ENCODE measurements at places on chromosomes 11 and 22.

DNA sequence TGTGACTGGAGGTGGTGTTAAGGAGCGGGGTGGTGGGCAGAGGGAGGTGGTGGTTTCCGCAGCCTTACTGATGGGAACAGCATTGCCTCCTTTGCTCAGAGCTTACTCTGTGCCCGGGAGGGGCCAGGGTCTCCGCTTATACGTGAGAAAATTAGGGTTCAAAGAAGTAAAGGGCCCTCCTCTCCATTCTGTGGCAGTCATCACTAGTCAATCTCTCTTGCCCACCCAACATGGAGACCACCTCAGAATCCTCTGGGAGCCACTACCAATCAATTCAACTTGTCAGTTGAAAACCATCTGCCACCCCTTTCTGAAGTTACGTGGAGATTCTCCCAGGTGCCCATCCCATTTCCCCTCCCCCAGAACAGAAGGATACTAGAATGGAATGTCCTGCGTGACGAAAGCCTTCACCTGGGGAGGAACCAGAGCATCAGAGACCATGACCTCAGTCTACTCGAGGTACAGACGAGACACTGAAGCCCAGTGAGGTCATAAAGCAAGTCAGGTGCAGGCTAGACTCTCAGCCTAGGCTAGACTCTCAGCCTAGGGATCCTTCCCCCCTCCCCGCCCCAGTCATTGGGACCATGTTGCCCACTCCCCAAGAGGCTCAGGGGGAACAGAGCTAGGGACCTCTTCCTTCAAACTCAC lies 2.0 kb downstream of the SELENOM start:
- no peak for DNase-seq

- no peak for DNase-seq
Measured at GRCh38 chr11:95143106-95143681, 53.5 kb downstream of the ENDOD1 start.

DNA sequence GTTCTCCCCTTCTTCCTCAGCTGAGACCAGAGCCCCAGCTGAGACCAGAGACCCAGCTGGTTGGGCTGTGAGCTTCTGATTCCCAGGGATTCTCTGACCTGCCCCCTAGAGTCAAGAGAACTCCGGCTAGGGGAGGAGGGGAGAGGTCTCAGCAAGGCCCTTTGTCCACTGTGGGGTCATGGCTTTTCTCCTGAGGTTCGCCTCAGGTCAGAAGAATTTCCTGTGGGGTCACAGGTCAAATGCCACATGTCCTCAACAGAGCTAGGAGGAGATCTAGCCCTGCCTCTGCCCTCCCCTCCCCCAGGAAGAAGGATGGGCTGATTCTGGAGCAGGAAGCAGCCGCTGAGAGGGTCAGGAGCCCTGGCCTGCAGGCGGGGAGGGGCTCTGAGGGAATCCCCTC lies 23.7 kb downstream of the HTR3A start:
- DNase-seq: no peak

- DNase-seq: no peak
Measured at GRCh38 chr22:42848941-42849550, 8.0 kb downstream of the ARFGAP3 start.

DNA sequence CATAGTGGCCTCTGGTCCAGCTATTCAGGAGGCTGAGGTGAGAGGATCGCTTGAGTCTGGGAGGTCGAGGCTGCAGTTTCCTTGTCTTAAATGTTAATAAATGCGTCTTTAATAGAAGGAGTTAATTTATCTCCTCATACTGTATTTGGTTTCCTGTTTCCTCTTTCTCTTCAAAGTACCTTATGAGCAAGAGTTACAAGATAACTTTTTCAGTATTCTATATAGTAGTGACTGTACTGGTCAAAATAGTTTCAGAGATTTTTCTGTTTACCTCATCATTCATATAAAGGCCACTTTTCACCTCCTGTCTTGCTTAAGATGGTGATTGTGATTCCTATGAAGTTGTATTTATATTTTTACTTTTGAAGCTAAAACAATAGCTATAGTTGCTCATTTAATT lies 50.9 kb downstream of the MCAM start:
- DNase-seq: no peak

DNA sequence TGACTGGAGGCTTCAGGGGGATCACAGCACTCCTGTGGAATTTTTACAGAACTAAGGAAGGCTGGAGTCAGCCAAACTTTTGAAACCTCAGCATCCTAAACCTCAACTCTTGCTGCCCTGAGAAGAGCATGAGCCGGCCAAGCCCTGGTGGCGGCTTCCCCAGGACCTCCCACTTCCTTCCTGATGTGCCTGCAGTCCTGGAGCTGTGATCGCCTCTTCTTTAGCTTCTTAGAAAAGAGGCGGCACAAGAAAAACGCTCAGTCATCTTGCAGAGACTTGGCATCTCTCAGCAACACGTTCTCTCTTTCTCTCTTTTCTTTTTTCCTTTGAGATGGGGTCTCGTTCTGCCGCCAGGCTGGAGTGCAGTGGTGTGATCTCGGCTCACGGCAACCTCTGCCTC lies 40.4 kb upstream of the AMPD3 start:
- DNase-seq: no peak

GRCh38 chr11:120404495-120404894 lies 68.3 kb downstream of the ARHGEF12 start:
- no peak for DNase-seq

DNA sequence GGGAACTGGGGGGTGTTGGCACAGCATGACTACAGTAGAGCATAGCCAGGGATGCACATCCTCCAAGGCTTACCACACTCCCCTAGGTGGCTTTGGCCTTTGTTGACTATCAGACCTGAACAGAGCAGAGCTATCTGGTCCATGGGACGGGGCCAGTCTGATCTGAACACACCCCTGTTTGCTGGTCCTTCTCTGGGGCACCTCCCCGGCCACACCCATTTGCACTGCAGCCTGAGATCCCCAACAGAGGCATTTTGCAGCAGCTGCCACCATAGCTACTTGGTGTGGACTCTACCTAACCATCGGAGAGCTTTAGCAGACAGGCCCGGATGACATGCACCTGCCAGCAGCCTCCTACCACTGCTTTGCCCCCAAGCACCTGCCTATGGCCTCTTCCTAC lies 75.8 kb upstream of the NOX4 start:
- no peak for DNase-seq

DNA sequence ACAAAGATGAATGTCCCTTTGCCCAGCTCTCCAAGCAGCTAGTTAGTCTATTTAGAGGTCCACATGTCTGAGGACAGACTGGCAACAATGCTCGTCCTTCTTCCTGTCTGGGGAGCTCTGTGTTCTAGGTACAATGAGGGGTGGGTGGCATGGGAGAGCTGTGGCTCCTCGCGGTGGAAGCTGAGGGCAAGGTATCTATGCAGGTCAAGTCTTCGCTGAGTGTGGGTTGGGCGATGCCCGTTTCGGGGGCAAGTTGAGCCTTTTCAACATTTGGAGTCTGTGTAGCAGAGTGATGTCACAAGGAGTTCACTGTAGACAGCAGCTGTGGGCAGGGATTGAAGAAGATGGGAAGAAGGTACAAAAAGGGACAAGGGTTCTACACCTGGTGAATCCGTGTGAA lies 163.2 kb downstream of the FEZ1 start:
- no peak for DNase-seq
